Fibroblast of skin of left quadriceps (primary cell): ENCODE measurements at places on chromosomes 6 and 20.

DNA sequence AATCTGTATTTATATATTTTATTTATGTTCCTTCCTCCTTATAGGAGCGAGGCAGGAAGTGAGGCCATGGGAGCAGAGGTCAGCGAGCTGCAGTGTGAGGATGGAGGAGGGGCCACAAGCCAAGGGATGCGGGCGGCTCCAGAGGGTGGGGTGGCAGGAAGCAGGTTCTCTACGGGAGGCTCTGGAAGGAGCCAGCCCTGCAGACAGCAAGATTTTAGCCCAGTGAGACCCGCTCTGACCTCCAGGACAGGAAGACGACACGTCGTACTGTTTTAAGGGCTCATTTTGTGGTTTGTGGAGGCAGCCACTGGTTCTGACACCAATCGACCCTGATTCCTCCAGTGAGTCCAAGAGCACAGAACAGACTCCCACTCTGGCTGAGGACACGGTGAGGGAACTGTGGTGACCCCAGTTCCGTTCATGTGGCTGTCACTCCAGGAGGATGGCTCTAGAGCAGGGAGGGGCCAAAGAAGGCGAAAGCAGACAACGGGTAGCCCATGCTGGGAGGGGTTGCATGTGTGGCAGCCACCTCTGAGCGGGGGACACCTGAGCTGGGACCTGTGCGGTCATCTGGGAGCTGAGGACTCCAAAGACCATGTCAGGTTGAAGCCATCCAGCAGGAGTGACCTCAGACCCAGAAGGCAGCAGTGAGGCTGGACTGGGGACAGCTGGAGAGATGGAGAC is 100.1 kb upstream of the BHLHE23 start:
- DNase-seq, result no peak

DNA sequence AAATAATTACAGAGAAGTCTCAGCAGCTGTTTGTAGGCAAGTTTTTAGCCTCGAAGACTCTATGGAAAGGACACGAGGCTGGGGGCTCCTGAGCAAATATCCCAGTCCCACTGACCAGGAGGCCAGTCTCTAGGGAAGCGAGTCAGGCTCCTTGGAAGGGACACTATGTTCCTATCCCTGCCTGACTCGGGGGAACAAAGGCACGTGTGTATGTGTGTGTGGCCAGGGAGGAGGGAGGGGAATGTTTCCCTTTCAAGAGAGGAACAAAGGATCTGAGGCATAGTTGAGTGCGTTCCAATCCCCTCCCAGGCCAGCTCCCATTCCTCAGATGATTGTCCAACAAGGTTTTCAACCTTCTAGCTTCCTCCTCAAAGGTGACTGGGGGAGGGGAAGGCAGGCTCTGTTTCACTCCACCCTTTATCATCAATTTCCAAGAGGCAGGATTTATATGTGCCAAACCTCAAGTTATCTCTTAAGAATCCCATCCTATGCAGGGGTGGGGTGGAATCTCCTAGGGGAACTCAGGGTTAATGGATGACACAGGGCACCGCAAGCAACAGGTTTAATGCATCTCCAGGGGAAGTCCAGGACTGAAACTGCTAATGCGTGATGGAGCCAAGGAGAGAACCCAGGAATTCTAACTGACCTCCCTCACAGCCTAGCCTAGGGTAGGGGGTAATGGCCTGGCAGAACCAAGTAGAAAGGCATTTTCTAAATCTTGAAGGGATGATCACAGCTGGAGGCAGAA is 9.9 kb downstream of the BCL2L1 start:
- peak; percentile 68 for DNase-seq

GRCh38 chr6:142796571-142796970 is 148.4 kb downstream of the HIVEP2 start:
- DNase-seq, result peak; percentile 40

DNA sequence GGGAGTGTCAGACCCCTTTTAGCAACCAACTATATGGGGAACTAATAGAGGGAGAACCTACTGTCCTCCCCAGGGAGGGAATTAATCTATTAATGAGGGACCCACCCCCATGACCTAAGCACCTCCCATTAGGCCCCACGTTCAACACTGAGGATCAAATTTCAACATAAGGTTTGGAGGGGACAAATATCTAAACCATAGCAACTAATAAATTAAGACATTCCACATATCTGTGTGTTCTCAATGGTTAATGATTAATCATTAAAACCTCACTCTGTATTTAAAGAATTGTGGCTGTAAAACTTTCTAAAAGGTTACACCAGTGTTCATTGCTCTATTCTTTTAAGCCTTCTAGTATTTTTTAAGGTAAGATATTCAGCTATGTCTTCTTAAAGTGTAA is 500.4 kb upstream of the SULF2 start:
- no peak for DNase-seq

GRCh38 chr6:38495922-38496635 is 143.7 kb downstream of the BTBD9 start:
- no peak for DNase-seq

DNA sequence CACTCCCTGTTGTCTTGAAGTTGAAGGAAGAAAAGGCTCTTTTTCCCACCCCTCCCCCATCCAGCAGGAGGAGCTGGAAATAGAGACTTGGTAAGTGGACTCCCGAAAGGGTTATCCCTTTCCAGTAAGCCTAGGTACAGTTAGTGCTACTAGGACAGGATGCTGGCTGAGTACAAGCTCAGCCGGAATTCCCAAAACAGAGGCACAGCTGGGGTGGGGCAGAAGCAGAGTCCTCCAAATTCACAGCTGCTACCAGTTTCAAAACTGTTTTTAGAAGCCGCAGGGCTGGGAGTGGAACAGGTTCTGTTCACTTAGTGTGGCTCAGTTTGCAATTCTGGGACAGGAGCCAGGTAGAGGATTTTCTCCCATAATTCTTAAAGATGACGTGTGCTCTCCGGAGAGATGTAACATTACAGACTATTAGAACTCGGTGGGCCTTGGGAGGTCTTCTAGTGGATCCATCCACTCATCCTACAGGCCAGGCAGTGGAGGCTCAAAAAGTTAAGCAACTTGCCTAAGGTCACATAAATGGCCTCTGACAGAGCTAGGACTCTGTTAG is 19.0 kb upstream of the UTRN start:
- DNase-seq, result peak; percentile 81

GRCh38 chr6:169452117-169452868 is 198.6 kb upstream of the THBS2 start:
- peak; percentile 40 for DNase-seq
